ENCODE measurements at places on chromosomes 6 and 20.

- DNase-seq, result no peak
Observed at GRCh38 chr6:45371924-45372573, 5.7 kb downstream of the SUPT3H start.

DNA sequence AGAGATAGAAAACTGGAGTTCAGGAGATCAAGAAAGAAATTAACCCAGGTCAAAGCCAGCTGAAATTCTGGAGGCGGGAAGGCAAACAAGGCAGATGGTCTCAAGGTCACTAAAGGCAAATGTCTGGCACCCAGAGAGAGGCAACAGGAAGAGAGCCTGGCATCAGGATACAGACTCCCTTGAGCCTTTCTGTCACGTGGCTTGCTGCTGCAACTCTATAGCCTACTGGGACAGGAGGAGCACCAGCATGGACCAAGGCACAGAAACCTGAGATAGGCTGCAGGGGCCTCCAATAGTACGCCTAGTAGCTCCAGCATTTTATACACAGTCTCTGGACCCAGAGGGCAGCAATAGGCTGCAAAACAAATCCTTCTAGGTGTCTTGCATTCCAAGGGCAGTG, 75.1 kb downstream of the SEL1L2 start:
- DNase-seq, result no peak

DNA sequence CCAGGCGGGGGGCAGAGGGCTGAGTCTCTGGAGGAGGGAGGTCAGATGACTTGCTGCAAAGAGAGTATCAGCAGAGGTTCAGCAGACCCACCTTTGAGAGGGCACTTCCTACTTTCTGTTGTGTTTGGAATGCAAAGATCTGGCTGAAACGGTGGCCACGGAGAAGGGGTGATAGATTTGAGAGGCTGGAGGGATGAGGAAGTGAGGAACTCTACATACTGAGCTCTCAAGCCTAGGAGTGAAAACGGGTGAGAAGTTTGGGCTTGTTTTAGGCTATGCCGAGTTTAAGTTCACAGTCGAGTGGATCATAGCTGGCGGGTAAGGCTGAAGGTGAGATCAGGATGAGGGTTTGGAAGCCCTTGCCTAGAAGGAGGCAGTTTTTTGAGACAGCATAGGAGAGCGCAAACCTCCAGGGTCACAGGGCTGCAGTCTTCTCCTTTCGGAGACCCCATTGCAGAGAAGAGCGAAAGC, 477 bp upstream of the ITPA start:
- no peak for DNase-seq

- DNase-seq, result no peak
Observed at GRCh38 chr6:31122791-31123706, 2.8 kb upstream of the CDSN start.

DNA sequence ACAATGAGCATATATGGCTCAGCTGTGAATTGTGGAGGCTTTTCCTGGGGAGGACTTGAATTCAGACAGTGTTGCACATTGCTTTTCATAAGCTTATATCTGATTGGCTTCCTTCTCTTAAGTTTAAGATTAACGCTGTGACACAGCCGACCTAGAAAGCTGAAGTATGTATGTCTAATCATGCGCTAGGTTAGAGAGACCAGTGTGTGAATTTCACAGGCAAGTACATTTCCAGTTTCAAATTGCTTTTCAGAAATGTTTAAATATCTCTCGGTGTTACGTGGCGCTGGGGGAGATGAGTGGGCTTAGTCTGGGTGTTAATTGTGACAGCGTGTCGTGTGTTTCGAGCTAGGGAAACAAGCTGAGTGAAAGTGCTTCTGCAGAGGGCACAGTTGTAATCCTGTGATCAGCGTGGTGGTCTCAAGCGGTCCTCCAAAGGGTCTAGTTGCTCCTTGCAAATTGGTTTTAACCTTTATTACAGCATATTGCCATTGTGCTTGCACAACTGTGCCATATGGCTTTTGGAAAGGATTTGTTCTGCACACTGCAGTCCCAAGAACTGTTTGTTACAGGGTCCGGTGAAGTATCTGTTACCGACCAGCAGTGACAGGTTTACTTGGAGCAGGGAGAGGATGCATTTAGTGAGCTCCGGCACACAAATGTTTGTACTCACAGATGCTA, 166.6 kb downstream of the SASH1 start:
- DNase-seq, result no peak

DNA sequence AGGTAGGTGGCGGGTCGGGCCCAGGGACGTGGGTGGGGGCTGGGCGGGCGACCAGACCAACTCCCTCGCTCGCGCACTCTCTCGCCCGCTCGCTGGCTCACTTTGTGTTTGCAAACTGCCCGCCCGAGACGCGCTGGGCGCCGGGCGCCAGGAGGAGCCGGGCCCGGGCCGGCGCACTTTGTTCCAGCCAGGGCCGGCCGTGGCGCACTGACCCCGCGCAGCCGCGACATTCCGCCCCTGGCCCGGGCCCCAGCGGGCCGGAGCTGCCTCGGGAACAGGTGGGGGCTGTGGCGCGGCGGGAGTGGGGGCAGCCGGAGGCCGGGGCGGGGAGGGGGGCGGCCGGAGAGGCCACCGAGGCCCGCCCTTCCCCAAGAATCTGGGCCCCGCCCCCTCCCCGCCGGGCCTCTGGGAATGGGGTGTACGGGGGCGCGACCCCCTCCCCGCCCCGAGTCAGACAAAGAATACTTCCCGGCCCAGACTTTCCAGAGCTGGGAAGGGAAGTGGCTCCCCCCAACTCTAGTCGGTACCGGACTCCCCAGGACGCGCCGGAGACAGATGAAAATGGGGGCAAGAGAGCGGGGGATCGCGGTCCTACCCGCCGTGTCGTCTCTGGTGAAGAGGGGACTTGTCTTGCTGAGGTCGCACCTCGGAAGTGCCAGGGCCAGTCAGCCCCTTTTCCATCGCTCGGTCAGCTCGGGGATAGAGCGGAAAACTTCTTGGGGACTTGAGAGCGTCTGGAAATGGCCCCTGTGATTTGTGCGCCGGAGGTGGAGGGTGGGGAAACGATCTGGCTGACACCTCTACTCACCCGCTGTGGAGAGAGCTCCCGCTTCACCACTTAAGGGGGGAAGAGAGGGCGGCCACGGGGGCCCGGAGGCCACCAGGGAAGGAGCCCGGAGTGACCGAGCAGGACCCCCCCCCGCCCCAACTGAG, 951 bp downstream of the FOXP4 start:
- DNase-seq, result peak; percentile 20

- DNase-seq, result no peak
Observed at GRCh38 chr6:106727480-106728149, 98.2 kb downstream of the QRSL1 start.

GRCh38 chr20:36318166-36318565, 12.0 kb downstream of the DLGAP4 start:
- DNase-seq, result no peak

GRCh38 chr6:26473429-26473757, 15.6 kb downstream of the BTN2A1 start:
- no peak for DNase-seq

Measured in CD4-positive, alpha-beta T cell treated with Interleukin-1 beta for 1 hour (primary cell).